ENCODE measurements at places on chromosomes 16 and 17. TPM values are rescaled to one million over a fixed set of nuclear protein-coding genes. Genes with fewer than 3 reads are reported as not detected.
A peak's percentile ranks its signal among the peaks of the same experiment; 100 is the strongest.

- DNase-seq, result no peak
Observed at GRCh38 chr17:65542610-65543009, 18.8 kb downstream of the AXIN2 start.

MIF4GD gene
- total RNA-seq, result 28.8 TPM

DNA sequence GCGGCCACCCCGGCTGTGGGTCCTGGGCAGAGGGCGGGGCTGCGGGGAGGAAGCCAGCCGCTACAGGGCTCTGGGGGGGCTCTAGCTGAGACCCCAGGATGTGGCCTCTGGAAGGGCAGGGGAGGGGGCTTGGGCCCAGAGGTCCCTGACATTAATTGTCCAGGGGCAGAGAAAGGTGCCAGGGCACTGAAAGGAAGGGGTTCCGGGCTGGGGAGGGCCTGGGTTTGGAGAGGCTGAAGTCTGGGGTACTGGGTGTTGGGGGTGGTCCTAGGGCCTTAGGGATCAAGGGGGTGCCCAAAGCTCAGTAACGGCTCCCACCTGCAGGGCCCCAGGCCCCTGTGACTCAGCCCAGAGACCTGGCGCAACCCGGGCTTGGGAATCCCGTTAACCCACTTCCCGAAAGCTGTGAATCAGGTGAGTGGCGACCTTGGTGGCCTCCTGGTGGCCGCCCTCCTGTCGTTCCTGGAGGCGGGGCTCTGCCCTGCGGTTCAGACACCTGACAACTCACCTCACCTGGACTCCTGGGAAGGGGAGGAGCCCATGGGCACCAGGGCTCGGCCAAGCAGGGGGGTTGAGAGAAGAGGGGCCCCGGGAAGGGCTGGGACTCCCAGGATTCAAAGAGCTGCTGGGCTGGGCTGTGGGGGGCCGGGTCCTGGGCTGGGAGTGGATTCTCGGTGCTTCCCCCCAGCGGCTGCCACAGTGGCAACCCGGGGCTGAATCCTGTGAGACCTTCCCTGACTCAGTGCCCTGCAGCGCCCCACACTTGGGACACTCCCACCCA is 465 bp upstream of the PRSS22 start:
- DNase-seq, result peak; percentile 89

SLC5A11 gene
- 1.8 TPM for total RNA-seq

DNA sequence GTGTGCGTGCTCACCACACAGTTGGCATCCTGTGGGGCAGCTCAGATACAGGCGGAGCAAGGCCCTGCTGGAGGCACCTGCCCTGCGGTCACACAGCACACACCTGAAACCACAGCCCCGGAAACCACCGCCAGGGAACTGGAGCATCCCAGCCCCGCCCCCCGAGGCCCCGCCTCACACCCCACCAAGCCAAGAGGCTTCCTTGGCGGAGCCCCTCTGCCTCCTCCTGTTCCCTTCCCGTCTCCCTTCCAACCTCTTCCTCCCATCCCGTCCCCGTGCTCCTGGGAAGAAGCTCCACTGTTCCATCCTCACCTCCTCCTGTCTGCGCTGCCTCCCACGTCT is 205.5 kb downstream of the NTN1 start:
- no peak for DNase-seq

HEATR9 gene
- total RNA-seq, result 0.16 TPM

- DNase-seq, result no peak
Observed at GRCh38 chr17:50841277-50841948, 6.0 kb downstream of the WFIKKN2 start.

GRCh38 chr16:80848862-80849261 is 44.5 kb upstream of the CDYL2 start:
- no peak for DNase-seq

DNA sequence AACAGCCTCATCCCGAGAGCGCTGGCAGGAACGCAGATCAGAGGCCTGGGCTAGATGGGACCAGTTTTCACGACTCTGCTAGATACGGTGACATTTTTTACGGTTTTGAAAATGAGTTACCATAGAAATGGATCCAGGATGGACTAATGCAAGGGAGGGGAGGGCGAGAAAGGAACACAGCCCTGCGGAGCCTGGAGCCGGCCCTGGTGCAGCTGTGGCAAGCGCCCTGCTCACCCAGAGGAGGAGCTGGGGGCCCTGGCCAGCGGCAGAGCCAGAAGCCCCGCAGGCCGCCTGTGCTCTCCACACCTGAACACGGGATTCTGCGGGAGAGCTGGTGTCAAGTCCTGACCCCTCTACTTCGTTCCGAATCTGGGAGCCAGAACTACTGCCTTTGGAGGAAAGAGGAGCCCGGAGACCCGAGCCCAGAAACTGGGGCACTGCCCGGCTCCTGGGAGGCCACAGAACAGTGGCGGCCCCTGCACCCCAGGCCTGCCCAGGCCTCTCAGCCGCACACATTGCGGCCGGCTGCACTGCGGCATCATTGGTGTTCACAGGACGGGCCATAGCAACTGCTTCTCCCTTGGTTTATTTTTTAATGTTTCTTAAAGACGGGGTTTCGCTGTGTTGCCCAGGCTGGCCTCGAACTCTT is 88.6 kb upstream of the CHMP6 start:
- no peak for DNase-seq
